Heart left ventricle (tissue), 16 donors: ENCODE measurements at places on chromosomes 13 and 19. TPM values are rescaled to one million over a fixed set of nuclear protein-coding genes. Genes with fewer than 3 reads are reported as not detected.

RLN3 gene
- total RNA-seq: not detected

KCNN4 gene
- 0.67 TPM for total RNA-seq

PINLYP gene
- 1.2 TPM for total RNA-seq

ZNF98 gene
- total RNA-seq: not detected

SLC17A7 gene
- total RNA-seq: 0.46 TPM

HCST gene
- total RNA-seq: 5.4 TPM

RASIP1 gene
- 13.4 TPM for total RNA-seq

SIGLEC8 gene
- not detected for total RNA-seq

SERPINE3 gene
- not detected for total RNA-seq

SH2D3A gene
- total RNA-seq: 0.12 TPM

RPL28 gene
- total RNA-seq: 1,019 TPM

ZNF222 gene
- 4.6 TPM for total RNA-seq

DNA sequence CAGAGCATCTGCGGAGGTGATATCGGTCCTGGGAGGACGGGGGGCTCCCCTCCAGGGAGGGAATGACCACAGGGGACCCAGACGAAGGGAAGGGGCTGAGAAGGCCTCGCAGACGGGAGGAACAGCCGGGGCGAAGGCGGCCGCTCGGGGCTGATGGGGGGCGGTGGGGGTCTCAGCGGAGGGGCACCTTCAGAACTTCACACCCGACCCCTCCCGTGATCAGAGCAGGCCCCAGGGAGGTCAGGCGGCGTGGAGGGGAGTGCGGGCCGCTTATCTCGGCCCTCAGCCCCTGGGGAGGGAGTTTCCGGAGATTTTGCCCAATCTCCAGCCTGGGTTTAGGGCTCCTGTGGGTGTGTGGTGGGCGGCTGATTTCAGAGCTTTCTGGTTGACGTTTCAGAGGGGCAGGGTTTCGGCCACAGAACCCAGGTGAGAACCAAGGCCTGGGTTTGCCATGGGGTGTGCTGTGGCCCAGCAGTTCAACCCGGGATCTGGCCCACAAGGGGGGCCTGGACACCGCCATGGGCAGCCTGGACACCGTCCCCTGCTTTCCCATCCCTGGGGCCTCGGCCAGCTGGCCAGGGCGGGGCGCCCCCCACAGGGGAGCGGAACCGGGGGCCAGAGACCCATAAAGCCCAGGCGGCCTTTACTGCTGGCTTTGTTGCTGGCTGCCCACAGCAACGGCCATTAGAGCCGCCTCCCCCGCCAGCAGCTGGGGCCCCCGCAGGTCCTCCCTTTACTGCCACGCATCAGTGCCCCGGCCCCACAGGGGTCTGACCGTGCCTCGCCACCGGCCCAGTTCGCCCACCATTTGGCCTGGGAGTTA lies 29.0 kb downstream of the ARID3A start:
- no peak overlapping the region for H3K27ac ChIP-seq
- peaks cover 6% of the 10 kb centered on the region for H3K36me3 ChIP-seq
- H3K4me3 ChIP-seq: no peak overlapping the region
- DNase-seq: no peak

GRCh38 chr19:39833464-39834286 lies at the start of gene DYRK1B:
DYRK1B (minus strand) TSS chr19:39834162; CDS start chr19:39831867, 2,295 bp downstream.
- peak; percentile 99 for DNase-seq
- peaks cover 74% of the 10 kb centered on the region for H3K36me3 ChIP-seq
- H3K4me1 ChIP-seq: peaks cover 11% of the 10 kb centered on the region

GRCh38 chr19:12782424-12783290 lies 7.3 kb upstream of the HOOK2 start:
- H3K27me3 ChIP-seq: no peaks in the 10 kb centered on the region
- H3K36me3 ChIP-seq: no peaks in the 10 kb centered on the region
- H3K4me3 ChIP-seq: peak overlapping the region; percentile 63
- DNase-seq: peak; percentile 97
- peaks cover 84% of the 10 kb centered on the region for H3K4me1 ChIP-seq

DNA sequence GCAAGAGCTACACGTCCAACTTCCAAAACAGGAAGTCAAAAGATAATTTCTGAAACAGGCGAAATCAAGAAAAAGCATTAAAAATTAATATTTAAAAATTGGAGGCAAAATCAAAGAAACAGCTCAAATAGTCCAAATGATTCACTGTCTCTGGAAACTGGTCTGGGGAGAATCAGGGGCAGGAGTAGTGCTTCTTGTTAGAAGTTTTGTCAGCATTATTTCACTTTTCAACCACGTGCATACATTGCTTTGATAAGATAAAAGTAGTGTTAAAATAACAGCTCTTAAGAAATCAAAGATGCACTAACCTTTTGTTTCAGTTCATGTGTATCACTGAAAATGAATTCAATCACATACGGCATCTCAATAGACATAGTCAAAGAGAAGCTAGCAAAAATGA lies 53.8 kb downstream of the PARP4 start:
- H3K4me1 ChIP-seq: peaks cover 7% of the 10 kb centered on the region
- peaks cover 77% of the 10 kb centered on the region for H3K36me3 ChIP-seq
- DNase-seq: no peak
- no peak overlapping the region for H3K4me3 ChIP-seq

- H3K27ac ChIP-seq: no peak overlapping the region
- H3K27me3 ChIP-seq: no peaks in the 10 kb centered on the region
- no peaks in the 10 kb centered on the region for H3K4me1 ChIP-seq
- H3K36me3 ChIP-seq: no peaks in the 10 kb centered on the region
These were observed 75.4 kb upstream of the ARHGEF7 start for GRCh38 chr13:111039735-111040134.

DNA sequence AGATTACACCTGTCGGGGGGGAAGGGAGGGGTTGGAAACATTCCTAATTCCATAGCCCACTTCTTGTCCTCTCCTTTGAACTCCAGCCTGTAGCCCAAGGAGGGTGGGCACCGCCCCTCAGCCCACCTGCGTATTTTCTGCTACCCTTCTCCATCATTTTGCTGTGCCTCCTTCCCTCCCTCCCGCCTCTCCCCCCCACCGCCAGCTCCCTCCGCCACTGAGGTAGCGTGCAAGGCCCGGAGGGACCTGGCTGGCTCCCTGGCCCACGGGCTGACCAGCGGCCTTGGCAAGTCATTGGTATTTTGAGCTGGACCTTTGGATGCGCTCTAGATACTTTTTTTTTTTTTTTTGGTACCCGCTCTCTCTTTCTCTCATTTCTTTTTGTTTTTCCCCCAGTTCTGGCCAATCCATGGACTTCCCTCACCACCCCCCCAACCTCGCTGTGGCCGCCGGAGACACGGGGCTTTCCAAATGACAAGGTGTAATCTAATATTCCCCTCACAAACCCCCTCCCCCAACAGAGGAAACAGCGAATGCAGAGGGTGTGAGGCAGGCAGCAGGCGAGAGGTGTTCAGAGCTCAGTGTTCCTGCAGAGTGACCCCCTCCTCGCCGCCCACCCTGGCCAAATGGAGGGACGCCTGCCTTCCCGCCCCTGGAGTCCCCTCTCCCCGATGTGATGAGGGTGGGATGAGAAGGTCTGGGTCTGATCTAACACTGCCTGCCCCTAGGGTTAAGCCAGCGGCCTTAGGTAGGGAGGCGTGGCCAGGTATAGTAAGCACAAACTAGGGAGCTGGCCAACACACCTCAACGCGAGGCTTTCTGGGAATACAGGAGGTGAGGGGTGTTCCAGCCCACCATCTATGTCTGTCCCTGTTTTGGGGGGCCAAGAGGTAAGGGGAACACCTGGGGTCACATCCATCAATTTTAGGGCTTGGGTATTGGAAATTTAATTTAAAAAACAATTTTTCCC lies 89.2 kb downstream of the PTPRS start:
- no peak overlapping the region for H3K4me3 ChIP-seq
- H3K36me3 ChIP-seq: peaks cover 29% of the 10 kb centered on the region
- H3K27ac ChIP-seq: no peak overlapping the region
- no peak for DNase-seq

DNA sequence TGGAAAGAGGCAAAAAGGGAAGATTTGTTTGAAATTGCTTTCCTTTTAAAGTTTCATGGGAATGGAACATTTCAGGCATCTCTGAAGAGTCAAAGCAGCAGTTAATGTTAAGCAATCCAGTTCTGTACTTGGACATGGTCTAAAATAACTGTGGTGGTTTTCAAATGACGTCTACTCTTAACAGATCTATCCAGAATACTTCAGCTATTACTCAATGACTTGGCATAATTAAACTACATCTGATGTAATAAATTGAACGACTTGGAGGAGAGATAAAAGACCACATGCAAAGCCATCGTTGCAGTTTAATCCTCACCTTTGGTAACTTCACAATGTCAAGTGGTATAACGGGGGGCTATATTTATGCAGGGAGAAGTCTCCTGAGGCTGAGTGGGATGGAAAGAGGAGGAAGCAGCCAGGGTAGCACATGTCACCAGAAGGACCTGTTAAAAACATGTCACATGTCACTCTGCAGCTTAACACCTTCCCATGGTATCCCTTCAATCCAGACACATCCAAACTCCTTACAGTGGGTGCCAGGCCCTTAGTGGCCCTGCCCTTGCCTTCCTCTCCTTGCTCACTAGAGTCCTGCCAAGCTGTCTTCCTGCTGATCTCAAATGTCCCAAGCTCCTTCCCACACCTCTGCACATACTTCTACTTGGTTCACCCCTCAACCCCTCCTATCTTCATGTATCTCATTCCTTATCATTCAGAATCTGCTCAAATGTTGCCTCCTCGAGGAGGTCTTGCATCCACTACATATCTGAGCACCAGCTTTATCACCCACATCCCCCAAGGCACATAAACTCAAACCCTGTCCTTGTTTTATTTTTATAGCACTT lies 327.8 kb downstream of the SUCLA2 start:
- H3K4me3 ChIP-seq: no peak overlapping the region
- H3K36me3 ChIP-seq: no peaks in the 10 kb centered on the region
- no peaks in the 10 kb centered on the region for H3K27me3 ChIP-seq
- peaks cover 17% of the 10 kb centered on the region for H3K4me1 ChIP-seq
- H3K27ac ChIP-seq: no peak overlapping the region
- DNase-seq: peak; percentile 29

- peak overlapping the region; percentile 92 for H3K27ac ChIP-seq
- H3K4me3 ChIP-seq: peak overlapping the region; percentile 84
- peak; percentile 35 for DNase-seq
- H3K27me3 ChIP-seq: no peaks in the 10 kb centered on the region
- H3K4me1 ChIP-seq: peaks cover 30% of the 10 kb centered on the region
- H3K36me3 ChIP-seq: no peaks in the 10 kb centered on the region
These were observed 3.7 kb upstream of the ZNF329 start for GRCh38 chr19:58154287-58154678.

- no peaks in the 10 kb centered on the region for H3K4me1 ChIP-seq
- H3K27me3 ChIP-seq: no peaks in the 10 kb centered on the region
- H3K27ac ChIP-seq: no peak overlapping the region
- no peaks in the 10 kb centered on the region for H3K36me3 ChIP-seq
- no peak overlapping the region for H3K4me3 ChIP-seq
These were observed 116.9 kb downstream of the USP12 start for GRCh38 chr13:27054760-27055159.

GRCh38 chr13:100543872-100544602 lies 44.6 kb downstream of the GGACT start:
- no peaks in the 10 kb centered on the region for H3K36me3 ChIP-seq
- H3K4me3 ChIP-seq: peak overlapping the region; percentile 39
- no peaks in the 10 kb centered on the region for H3K27me3 ChIP-seq
- peaks cover 6% of the 10 kb centered on the region for H3K4me1 ChIP-seq

GRCh38 chr19:38142176-38143035 lies 81.6 kb downstream of the DPF1 start:
- DNase-seq: peak; percentile 63
- H3K27me3 ChIP-seq: no peaks in the 10 kb centered on the region
- H3K36me3 ChIP-seq: no peaks in the 10 kb centered on the region

- no peaks in the 10 kb centered on the region for H3K4me1 ChIP-seq
- no peaks in the 10 kb centered on the region for H3K36me3 ChIP-seq
- no peak overlapping the region for H3K27ac ChIP-seq
These were observed 8.5 kb downstream of the TMTC4 start for GRCh38 chr13:100666124-100666523.

- no peaks in the 10 kb centered on the region for H3K36me3 ChIP-seq
- H3K4me1 ChIP-seq: no peaks in the 10 kb centered on the region
- no peak overlapping the region for H3K27ac ChIP-seq
- H3K4me3 ChIP-seq: no peak overlapping the region
These were observed 5.1 kb downstream of the SLC7A9 start for GRCh38 chr19:32864318-32865007.

DNA sequence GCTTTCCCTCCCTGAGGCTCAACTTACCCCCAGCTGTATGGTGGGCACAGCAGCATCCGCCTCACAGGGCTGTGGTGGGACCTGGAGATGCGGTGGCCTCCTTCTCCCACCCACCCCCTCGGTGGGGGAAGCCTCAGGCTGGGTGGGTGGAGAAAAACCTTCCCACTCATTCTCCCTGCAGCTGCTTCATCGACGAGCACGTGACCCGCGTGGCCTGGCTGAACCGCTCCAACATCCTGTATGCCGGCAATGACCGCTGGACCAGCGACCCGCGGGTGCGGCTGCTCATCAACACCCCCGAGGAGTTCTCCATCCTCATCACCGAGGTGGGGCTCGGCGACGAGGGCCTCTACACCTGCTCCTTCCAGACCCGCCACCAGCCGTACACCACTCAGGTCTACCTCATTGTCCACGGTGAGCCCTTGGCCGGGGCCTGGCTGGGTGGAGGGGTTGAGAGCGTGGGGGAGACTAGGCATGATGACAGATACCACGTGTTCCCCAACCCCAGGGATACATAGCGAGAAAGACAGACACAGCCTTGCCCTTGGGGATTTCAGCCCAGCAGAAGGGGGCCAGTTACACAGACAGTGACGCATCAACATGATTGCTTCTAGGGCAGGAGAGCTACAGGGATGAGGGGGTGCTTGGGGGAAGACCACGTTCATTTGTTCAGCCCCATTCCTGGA lies 12.2 kb downstream of the IGLON5 start:
- no peaks in the 10 kb centered on the region for H3K36me3 ChIP-seq
- H3K4me1 ChIP-seq: peaks cover 7% of the 10 kb centered on the region
- no peak overlapping the region for H3K27ac ChIP-seq
- no peak overlapping the region for H3K4me3 ChIP-seq

DNA sequence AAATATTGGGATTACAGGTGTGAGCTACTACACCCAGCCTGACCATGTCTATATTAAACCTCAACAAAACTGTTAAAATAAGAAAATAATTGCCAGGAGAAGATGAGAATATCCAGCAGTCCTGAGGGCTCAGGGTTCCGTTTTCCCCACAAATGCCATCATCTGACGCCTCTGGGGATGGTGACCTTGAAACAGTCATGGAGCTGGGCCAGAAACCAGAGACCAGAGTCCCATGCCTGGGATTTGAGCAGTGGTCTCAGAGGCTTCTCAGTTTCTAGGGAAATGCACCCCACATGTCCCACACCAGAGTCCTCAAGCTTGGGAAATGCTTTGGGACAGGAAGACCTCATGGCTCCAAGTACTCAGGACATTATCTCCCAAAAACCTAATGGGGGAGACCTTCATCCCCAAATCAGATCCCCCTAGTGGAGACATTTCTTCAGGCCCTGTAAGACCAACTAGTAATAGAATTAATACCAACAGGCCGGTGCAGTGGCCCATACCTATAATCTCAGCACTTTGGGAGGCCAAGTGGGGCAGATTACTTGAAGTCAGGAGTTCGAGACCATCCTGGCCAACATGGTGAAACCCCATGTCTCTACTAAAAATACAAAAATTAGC lies 2.9 kb upstream of the MAP1S start:
- no peak overlapping the region for H3K4me3 ChIP-seq
- no peaks in the 10 kb centered on the region for H3K36me3 ChIP-seq
- H3K27ac ChIP-seq: peak overlapping the region; percentile 60
- peaks cover 16% of the 10 kb centered on the region for H3K4me1 ChIP-seq
